ENCODE measurements at places on chromosomes 3 and 15.

DNA sequence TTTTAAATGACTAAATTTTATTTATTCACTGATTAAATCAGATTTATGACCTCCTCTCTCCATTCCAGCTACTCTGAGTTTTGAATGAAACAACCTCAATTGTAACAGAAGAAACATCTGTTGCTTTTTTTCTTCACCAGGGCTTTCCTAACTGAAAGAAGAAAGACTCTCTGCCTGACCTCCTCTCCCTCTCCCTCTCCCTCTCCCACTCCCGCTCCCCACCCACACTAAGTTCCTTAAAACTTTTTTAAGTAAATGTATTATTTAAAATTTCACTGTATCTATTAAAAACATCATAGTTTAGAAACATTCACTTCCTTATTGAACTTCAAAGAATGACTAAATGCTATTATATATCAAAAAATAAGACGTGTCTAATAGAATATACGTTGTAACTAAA is 122.0 kb downstream of the TFDP2 start:
- no peak for DNase-seq

DNA sequence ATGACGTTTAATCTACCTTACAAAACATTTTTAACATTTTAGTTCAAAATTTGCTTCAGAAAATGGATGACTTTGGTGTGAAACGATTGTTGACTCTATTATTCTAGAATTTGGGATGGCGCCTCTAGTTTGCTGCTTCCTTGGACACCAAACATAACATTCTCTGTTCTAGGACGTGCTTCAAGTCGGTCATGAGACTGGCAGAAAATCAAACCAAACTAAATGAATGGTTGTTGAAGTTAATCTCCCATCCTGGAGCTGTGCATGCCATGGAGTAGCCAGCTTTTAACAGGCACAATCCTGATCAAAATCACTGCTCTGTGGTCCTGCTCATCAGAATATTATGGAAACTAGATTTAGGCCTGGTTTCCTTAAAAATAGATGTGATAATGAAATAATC is 9.6 kb upstream of the LRRFIP2 start:
- DNase-seq = no peak

DNA sequence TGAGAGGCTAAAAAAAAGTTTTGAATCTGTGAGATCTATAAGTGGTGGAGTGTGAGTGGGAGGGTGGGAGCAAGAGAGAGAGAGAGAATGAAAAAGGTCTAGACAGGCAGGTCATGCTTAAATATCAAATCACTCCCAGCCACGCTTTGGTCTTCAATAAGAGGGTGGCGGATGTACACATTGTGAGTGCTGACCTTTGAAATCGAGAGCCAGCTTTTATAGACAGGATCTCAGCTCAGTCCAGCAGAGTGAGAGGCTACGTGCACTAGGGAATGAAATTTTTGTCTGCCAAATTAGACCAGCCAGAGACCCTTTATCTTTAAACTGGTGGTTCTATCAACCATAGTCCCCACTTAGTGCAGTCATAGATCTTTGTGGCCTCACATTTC is 342.3 kb upstream of the PROK2 start:
- no peak for DNase-seq

- DNase-seq = no peak
Measured at GRCh38 chr3:78895528-78895927, 872.3 kb downstream of the ROBO1 start.

- no peak for DNase-seq
Measured at GRCh38 chr15:41284427-41285177, 47.8 kb downstream of the OIP5 start.

GRCh38 chr3:100647171-100647570 is 37.8 kb downstream of the ADGRG7 start:
- no peak for DNase-seq

DNA sequence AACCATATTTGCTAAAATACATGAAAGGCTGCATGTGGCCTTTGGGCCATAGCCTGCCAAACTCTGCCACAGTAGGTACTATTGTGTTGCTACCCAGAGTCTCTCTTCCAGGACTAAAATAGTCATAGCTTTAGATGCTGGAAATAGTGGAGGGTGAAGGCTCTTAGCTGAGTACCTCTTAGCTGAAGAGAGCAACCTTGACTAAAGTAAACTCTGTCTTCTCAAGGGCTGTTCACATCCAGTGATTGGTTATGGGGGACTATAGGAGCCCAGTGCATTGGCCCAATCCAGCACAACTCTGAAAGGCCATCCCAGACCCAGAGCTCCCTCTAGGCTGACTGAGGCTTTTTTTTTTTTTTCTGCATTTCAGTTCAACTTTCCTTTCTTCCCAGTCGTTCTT is 117.8 kb upstream of the ACP3 start:
- DNase-seq = no peak

DNA sequence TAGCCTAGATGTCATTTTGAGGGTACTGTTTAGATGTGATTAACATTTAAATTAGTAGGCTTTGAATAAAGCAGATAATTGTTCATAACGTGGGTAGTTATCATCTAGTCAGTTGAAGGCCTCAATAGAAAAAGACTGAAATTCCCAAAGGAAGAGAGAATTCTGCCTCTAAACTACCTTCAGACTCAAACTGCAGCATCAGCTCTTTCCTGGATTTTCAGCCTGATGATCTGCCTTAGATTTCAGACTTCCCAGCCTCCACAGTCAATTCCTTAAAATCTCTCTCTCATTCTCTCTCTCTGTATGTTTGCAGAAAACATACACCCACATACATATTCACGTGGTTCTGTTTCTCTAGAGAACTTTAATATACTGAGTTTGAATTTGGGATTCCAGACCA is 58.0 kb upstream of the MBNL1 start:
- no peak for DNase-seq

DNA sequence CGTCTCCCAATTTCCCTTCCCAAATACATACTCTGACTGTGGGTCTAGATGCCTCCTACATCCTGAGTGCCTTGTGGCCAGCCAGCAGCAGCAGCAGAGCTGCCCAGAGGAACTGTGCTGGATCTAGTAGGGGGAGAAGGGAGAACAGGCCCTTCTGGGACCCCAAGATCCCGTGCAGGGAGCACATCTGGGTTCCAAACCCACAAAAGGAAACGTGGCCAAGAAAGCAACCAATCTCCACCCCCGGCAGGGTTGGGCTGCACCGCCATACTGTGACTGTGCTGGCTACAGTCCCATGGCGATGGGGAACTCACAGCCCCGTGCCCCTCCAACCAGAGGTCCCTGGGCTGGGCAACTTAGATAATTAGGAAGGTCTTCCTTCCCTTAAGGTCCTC is 86.3 kb downstream of the PPCDC start:
- DNase-seq = no peak

- no peak for DNase-seq
Measured at GRCh38 chr3:148175214-148175613, 522.5 kb upstream of the AGTR1 start.

- no peak for DNase-seq
Measured at GRCh38 chr3:111669926-111670630, 74.9 kb upstream of the ZBED2 start.

GRCh38 chr3:84547207-84547606 is 411.6 kb upstream of the CADM2 start:
- DNase-seq = no peak

DNA sequence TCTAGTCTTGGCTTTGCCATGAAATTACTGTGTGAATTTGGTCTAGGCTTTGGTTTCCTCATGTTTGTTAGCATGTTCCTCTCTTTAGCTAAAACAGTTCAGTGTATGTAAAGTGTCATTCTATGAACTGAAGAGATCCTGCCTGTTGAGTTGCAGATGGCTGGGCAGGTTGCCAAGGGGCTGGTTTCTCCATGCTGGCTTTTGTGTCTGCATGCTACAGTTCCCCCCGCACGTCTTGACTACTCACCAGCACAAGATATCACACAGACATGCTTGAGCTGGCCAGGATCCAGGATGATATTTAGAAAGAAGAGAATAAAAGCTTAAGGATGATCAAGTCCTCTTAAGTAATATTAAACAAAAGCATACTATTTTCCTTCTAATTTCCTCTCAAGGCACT is 90.2 kb downstream of the CERS3 start:
- DNase-seq = no peak

GRCh38 chr3:133860519-133860918 is 35.2 kb downstream of the RAB6B start:
- no peak for DNase-seq

GRCh38 chr3:18027161-18027939 is 284.9 kb upstream of the TBC1D5 start:
- no peak for DNase-seq

- no peak for DNase-seq
Measured at GRCh38 chr15:31396881-31397560, 70.4 kb downstream of the KLF13 start.

- no peak for DNase-seq
Measured at GRCh38 chr3:61704807-61705206, 143.4 kb downstream of the PTPRG start.

GRCh38 chr3:60675424-60675823 is 575.8 kb downstream of the FHIT start:
- no peak for DNase-seq

DNA sequence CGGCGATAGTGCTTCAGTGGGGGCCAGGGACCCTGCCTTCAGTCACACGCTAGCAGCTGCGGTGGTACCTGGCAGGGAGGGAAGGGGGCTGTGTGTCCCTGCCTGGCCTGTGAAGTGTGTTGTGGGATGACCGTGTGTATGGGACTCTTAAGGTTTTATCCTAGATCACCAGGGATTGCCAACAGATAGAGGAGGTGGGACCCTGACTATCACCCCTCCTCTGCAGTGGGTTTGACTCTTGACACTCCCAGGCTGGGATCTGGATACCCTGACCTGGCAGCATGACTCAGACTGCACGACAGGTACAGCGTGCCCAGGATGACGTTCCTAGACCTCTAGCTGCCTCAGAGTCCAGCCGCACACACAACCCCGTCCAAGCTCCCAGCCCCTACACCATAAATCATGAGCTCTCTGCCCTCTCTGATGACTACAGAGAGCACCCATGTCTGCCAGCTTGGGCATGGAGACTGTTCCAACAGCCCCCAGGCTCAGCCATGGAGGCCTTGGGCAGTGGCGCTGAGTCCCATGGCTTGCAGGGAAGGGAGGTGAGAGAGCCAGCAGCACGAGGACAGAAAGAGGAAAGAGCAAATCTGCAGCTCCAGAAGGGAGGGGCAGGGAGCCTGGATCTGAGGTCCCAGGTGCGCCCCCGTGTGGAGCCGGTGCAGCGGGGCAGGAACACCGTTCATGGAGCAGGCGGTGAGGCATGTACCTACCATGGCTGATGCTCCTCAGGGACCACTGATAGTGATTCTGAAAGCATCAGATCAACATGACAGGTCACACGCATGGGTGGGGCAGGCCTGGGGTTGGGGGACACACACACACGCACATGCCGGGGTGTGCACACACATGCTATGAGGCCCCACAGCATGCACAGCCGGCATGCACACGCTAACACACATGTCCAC is 71.0 kb downstream of the ADAMTS7 start:
- DNase-seq = peak; percentile 72

- DNase-seq = no peak
Measured at GRCh38 chr15:90412356-90413194, 24.5 kb downstream of the IQGAP1 start.

GRCh38 chr3:2370317-2370716 is 271.7 kb downstream of the CNTN4 start:
- DNase-seq = no peak

DNA sequence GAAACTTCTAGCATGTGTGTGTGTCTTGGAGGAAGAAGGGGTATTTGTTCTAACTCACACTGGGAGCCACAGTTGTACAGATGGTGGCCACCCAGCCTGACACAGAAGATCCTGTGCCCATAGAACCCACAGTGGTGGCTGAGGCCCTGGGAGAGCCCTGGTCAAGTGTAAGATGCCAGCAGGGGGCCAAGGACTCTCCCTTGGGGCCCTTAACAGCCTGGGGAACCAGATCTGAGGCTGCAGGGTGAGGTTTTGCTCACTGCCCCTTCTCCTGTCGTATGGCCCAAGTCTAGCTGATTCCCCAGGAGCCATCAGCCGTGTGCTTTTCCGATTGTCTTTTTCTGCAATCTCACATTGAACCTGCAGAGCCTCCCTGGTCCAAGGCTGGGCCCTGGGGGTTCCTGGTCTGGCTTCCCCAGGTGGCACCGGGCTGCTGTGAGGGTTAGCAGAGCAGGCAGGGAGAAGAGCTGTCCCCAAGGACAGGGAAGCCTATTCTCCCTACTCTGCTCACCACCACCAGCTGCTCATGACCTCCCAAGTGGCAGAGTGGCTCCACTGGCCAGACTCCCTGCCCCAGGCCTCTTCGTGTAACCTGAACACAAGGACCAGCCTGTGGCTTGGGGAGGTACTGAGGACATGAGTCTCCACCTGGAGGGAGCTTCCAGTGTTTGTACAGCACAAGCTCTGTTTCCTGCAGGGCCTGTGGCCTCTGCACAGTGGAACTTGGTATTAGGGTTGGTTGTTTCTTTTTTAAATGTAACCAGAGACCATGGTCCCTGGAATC is 51.9 kb downstream of the CA12 start:
- DNase-seq = no peak

- no peak for DNase-seq
Measured at GRCh38 chr15:66679061-66679656, 22.9 kb upstream of the SMAD6 start.

DNA sequence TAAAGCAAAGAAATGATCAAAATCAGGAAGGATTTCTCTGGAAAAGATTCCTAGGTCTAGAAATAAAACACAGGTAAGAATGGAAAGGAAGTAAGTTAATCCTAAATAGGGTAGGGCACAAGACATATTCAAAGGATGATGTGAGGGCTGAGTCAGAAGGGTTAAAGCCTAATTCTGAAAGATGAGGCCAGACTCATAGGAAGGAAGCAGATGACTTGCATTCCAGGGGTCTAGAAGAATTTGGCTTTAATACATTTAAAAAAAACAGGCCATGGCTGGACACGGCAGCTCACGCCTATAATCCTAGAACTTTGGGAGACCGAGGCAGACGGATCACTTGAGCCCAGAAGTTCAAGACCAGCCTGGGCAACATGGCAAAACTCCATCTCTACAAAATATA is 3.2 kb downstream of the SSR3 start:
- no peak for DNase-seq

- no peak for DNase-seq
Measured at GRCh38 chr3:52844290-52844975, 9.6 kb upstream of the MUSTN1 start.

Measured in stimulated activated CD4-positive, alpha-beta T cell treated with anti-CD3 and anti-CD28 coated beads, TNF-alpha, amount 100 ng/mL, for 48 hours (primary cell).